Stimulated activated CD4-positive, alpha-beta T cell treated with anti-CD3 and anti-CD28 coated beads, Interleukin-15, amount 100 ng/mL, for 1 hour (primary cell): ENCODE measurements at places on chromosomes 6 and 20.

- DNase-seq, result no peak
Observed at GRCh38 chr20:21575981-21576740, 62.3 kb upstream of the NKX2-2 start.

DNA sequence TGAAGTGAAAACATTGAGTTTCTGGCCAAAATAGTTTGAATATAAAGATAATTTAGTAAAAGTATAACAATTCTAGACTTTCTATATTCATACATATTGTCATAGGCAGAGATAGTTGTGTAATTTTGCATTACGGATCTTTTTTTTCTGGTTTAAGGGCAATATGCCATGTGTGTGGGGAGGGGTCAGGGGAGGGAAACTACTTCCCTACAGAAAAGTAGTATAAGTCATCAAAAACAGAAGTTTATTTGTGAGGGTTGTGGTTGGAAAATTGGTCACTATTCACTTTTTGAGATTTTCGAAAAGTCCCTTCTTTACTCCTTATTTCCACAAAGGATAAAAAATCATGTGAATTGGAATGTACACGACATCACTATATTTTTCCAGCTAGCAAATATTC, 288.2 kb upstream of the PREP start:
- DNase-seq, result no peak

DNA sequence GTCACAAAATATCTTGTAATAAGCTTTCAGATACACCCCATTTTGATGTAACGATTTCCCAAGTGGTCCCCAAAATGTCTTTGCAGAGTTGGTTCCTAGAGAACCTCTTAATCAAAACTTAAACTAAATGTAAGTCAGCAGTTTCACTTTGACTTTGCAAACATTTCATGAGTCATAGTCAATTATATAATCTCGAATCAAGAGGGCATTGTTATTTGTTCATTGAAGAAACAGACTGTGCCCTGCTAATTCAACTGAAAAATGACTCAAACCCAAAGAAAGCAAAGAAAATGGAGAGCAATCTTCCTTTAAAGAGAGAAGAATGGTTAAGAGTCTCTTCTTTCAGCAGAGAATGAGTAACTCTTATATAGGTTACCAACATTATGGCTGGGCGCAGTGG, 58.3 kb downstream of the IPCEF1 start:
- DNase-seq, result no peak

- DNase-seq, result peak; percentile 44
Observed at GRCh38 chr20:17895641-17896171, 72.9 kb downstream of the SNX5 start.

DNA sequence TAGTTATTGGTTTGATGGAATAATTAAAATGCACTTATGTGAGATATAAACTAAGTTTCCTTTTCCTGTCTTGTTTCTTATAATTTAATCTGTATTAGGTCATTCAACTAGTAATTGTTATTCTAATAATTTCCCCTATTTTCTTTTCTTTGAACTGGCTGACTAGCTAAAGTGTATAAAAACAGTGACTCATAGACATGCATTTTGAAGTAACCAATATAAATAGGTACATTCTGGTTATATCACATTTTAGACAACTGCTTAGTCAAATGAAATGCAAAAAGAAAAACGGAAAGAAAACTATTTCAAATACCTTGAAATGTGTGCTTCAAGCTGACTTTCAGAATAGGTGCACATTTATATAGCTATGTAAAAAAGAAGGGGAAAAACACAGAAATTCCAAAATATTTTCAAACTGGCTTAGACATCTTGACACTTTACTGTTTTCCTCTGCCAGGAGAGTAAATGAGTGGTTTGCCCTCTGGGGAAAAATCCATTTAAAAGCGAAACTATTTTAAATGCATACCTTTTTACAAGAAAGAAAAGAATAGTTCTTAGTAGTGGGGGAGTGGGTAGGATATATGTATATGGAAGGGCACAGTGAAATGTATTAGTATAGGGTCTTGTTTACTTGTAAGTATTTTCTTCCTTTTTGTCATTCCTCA, 28.3 kb downstream of the KCNQ5 start:
- DNase-seq, result no peak

GRCh38 chr6:125832391-125833117, 41.8 kb downstream of the NCOA7 start:
- no peak for DNase-seq

DNA sequence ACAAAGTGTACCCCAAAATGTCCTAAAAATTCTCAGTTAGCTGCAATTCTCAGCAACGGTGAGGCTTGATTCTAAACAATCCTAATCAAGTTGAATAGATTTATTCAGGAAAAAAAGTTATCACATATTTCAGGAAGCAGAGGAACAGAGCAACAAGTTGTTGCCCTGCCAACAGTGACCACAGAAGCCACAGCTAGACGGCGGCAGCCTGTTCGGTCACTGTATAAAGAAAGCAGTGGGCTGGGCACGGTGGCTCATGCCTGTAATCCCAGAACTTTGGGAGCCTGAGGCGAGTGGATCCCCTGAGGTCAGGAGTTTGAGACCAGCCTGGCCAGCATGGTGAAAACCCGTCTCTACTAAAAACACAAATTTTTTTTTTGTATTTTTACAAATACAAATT, 171.2 kb upstream of the BMP5 start:
- DNase-seq, result no peak

DNA sequence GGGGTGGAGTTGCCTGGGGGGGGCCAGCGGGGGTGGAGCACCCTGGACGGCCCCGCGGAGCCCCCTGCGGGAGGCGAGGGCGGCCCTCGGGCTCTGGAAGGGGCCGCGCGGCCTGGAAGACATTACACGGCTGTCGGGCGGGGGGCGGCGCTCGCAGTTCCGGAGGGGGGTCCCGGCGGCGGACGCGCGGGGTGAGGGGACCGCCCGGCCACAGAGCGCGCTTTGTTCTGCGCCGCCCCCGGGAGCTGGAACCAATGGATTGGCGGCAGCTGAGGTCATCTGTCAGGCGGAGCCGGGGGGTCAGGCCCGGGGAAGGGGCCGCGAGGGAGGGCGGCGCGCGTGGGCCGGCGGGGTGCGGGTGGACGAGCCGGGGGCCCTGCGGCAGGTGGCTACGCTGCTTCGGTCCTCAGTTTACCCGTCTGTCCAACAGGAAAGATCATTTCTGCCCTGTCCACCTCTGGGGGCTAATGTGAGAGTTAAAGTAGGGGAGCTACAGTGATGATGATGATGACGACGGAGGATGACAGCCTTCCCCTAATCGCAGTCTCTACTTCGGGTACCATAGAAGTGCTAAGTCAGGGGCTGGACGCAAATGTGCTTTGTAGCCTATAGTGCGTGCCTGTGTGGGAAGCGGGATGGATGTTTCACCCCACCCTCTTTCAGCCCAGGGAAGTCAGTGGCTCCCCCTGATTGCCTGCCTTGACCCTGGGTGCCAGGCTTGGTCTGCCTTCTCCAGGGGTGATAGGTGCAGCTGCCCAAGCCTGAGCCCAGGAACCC, 10.4 kb downstream of the SRXN1 start:
- DNase-seq, result no peak

DNA sequence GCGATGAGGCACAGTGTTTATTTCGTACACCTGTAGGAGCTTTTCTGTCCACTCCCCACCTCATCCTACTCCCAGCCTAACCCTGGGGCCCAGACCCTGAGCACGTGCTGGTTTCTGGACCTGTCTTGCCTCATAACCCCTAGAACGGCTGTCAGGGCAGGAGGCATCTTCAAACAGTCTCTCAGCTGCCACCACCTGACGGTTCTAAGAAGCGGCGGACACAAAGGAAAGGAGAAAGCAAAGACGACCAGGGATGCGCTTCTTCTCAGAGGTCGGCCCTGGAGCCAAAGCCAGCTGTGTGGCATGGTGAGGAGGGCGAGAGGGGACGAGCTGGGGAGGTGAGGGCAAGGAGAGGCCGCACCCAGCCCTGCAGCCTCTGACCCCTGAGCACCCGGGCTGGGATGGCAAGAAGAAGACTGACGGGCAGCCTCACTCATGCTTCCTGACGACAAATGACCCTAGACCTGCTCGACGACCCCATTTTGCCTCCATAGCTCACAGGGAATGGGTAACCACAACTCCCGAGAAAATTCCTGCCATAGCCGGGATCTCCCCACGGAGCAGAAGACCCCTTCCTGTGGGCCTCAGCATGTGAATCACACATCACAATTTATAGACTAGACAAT, 62.1 kb downstream of the WDR27 start:
- DNase-seq, result no peak

DNA sequence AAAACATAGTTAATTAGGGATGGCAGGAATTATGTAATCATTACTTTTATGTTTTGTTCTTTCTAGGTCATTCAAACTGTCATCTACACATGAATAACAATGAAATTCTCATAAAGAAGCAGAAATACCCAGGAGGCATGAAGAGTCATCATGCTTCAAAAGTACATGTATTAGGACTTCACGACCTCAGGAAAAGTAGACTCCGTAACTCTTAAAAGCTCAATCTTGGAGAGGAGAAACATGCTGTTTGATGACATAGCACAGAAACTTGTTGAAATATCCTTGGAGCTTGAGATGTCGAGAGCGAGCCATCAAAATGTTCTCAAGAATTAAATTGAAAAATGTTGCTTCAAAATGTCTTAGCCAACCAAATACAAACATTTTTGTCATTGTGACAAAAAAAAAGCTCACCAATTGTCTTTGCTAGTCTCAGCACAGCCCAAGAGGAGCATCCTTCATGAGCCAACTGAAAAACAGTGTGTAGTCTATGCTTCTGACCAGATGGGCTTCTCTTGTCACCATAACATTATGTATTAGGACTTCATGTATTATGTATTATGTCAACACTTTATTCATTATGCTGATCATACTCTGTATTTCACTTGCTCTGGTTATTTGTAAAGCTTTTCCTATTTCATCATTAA, 28.2 kb upstream of the ANKEF1 start:
- DNase-seq, result no peak

- DNase-seq, result no peak
Observed at GRCh38 chr6:42279144-42279781, 61.6 kb upstream of the MRPS10 start.

DNA sequence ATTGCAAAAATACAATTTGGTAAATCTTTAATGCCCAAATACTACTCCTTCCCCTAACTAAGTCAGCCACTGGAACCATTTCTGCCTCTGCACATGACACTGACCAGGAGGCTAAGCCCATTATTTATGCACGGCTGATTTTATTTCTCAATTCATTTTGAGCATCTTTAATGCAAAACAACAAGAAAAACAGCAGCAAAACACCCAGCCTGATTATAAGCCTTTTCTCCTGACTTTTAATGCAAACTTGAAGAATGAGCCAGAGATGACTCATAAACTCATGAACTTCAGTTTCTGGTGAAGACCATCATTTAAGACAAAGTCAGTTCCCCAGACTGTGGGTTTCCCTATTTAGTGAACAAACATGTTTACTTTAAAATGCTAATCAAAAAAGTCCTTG, 51.6 kb downstream of the CYP24A1 start:
- DNase-seq, result no peak

- DNase-seq, result no peak
Observed at GRCh38 chr20:54083459-54083858, 13.1 kb upstream of the BCAS1 start.

- no peak for DNase-seq
Observed at GRCh38 chr6:121515630-121516265, 80.3 kb downstream of the GJA1 start.

GRCh38 chr6:127435626-127436220, 23.5 kb downstream of the KIAA0408 start:
- DNase-seq, result no peak

DNA sequence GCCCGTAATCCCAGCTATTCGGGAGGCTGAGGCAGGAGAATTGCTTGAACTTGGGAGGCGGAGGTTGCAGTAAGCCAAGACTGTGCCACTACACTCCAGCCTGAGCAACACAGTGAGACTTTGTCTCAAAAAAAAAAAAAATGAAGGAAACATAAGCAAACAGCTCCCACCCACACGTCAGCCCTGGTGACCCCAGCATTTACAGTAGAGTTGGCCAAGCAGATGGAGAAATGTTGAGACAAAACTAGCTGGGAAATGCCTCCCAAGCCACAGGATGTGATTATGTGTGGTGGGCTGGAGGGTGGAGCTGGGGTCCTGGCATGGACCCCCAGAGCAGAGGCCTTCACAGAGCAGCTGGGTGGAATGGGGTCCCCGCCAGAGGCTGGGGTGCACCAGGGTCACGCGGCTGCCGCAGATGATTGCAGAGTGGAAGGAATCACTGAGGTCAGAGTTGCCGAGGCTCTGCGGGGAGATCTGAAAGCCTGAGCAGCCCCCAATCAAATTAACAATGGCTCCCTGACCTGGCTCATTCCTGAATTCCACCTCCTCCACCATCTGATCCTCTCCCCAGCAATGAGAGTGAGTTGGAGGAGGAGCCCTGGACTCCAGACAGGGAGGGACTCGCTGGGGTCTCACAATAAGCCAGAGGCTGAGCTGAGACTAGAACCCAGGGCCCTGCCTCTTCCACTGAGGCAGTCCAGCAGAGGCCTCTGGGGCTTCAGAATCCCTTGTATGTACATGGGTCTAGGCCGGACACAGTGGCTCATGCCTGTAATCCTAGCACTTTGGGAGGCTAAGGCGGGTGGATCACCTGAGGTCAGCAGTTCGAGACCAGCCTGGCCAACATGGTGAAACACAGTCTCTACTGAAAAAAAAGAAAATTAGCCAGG, 34.7 kb upstream of the TGM2 start:
- no peak for DNase-seq

DNA sequence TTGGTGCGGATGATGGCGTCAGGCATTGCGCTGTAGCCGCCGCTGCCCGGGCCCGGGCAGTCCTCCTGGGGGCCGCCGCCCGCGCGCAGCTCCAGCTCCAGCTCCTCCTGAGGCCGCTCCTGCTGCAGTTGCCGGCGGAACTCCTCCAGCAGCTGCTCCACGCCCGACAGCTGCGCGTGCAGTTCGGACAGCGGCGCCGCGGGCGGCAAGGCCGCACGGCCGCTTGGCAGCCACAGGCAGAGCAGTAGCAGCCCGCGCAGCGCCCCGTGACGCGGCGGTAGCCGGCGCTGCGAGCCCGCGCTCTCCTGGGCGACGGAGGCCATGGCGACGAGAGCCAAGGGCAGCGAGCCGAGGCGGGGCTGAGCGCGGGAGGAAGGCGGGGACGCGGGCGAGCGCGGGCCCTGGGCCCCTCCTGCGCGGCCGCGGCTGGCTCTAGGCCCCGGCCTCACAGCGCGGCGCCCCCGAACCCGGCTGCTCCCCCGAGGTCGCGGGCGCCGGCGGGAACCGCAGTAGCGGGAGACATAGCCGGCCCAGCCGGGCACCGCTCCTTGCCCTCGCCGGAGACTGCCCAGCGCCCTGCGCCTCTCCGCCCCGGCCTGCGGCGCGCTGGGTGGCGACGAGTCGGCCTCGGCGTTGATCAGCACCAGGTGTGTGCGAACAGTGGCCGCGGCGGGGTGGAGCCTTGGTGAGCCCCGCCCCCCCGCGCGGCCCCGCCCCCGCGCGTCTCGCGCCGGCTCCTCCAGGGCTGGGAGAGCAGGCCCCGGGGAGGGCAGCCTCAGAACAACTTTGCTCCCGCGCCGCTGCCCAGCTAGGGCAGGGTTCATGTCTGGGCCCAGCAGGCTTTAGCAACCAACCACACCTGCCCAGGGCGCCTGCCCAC, at the start of gene LRP11:
Gene LRP11, minus strand, starts transcription at position 662 of the 880 bp plus-strand sequence. Its CDS starts 339 bp downstream, at position 323.
- peak; percentile 77 for DNase-seq

- no peak for DNase-seq
Observed at GRCh38 chr6:93496548-93496947, 77.2 kb upstream of the EPHA7 start.

GRCh38 chr6:79544939-79545450, 7.8 kb upstream of the LCA5 start:
- DNase-seq, result no peak
